Stimulated activated CD4-positive, alpha-beta T cell treated with anti-CD3 and anti-CD28 coated beads, Interleukin-1b, Interleukin-23, amount 100 ng/mL, for 1 hour (primary cell): ENCODE measurements at places on chromosomes 2 and 18.

- no peak for DNase-seq
Measured at GRCh38 chr2:176814740-176815367, 397.7 kb upstream of the HNRNPA3 start.

DNA sequence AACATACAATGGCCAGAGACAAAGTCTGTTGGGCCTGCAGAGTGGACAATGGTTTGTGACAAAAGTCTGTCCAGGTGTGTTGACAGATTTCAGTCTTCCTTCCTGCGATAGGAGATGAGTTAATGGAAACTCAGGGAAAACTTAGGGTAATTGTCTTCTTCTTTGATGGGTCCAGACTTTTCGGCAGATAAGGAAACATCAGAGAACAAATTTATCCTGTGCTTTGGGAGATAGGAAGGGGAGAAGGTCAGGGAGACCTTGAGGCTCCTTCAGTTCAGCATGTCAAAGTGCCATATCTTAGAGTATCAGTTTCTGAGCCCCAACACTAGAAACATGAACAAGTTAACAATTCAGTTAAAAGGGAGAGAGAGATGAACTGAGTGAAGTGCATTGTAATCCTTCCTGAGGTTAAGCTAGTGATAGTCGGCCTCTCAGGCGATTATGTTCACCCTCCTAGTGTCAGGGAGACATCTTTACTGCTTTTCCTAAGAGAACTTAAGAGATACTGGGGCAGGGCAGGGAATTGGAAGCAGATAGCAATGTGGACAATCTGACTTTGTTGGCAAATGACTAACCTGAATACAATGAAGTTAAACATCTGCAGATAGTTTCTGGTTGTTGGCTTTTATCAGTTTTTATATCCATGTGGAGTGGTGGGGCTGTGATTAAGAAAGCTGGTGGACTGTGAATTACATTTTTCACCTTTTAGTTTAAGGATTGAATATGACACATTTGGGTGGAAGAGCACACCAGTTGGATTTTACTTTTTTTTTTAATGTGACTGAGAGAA lies 248.8 kb upstream of the FN1 start:
- no peak for DNase-seq

DNA sequence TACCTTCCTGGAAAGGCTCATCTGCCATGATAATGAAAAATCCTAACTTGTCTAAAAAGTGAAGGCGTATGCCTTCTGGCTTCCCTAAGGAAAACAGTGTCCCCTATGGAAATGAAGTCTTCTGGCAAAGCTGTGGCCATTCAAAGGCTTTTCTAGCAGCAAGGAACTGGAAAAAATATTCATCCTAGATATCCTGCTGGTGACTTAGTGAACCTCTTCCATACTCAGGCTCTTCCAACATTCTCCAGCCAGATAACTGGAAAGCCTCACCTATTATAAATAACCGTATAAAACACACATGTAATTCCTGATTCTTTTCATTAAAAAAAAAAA lies 84.7 kb downstream of the RBMS1 start:
- no peak for DNase-seq

- DNase-seq, result no peak
Measured at GRCh38 chr2:166411473-166412230, 35.9 kb upstream of the SCN9A start.

DNA sequence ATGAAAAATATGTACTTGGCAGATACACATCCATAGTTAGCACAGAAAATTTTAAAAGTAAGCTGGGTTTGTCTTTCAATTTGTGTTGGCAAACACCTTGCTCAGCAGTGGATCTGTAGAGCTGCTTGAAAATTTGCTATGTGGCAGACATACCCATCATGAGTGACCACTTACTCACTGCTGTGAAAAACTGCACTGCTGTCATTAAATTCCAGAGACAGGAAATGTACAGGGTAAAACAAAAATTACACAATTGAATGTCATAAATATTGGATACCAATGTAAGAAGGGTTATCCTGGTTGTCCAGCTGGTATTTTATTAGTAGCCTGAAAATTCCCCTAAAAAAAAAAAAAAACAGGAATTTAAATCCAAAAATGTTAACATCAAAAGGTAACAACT lies 24.5 kb downstream of the NIF3L1 start:
- no peak for DNase-seq

DNA sequence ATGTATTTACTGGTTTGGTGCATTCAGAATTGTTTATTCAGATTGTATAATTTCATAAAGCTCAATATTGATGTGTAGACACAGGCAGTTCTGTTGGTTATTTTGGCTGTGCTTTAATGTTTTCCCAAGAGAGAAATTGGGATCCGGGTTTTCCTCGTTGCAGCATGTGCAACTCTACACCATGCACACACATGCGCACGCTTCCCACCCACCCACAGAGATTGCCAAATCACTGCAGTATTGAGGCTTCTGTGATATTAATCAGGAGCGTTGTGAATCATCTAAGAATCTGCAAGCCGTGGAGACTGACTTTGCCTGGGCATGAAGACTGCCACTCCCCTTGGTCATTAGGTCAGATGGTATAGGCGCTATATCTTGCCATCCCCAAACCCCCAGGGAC lies 571.5 kb downstream of the SLC4A3 start:
- no peak for DNase-seq

- DNase-seq, result no peak
Measured at GRCh38 chr18:41734917-41735316, 220.1 kb upstream of the PIK3C3 start.

DNA sequence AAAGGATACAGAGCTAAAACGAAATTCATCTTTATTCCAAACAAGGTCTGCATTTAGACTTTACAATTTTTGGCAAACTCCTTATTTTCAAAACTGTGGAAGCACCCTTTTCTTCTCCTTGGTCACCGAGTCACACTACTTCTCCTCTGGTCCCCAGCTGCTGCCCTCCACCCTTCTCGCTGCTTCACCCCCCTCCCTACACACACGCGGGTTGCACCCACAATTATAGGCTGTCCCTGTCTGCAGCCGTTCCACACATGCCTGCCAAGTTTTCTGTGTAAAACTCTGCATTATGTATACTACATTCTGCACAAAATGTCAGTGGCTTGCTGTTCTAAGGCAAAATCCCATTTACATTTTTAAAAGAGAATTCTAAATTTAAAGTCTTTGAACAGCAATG lies 63.5 kb downstream of the PTPN2 start:
- no peak for DNase-seq

DNA sequence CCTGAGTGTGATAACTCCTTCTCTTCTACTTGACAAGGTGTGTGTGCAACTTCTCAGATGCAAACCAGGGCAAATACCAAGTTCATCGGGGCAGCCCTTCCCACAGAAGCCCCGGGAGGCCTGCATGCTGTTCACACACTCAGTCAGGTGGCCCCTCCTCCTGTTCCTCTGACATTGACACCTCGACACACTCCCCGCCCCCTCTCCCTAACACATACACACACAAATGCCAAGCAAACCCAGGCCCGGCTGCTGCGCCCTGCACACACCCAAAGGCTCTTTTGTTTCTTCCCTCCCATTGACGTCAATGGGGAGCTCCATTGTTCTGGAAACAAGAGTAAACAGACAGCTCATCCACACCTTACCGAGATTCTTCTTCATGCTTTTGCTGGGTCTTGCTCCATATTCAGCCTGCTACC lies 1.7 kb upstream of the PER2 start:
- DNase-seq, result no peak

GRCh38 chr2:71751590-71751989 lies 298.2 kb downstream of the DYSF start:
- no peak for DNase-seq

DNA sequence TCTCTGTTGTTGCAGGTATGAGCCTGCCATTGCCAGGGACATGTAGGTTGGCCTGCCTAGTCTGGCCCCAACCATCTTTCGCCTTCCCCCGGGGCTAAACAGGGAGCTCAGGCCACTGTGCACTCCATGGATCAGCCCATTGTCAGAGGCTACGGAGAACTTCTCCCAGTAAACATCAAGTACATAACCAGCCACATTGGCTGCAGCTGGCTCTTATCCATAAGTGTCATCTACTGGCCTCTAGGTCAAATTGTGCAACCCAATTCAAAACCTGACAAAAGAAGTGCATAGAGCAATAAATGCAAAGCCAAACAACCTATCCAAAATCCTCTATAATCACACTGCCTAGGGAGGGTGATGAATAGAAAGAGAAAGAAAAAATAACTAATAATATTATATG lies 418.1 kb upstream of the DCC start:
- no peak for DNase-seq

GRCh38 chr2:65914244-65914786 lies 481.9 kb upstream of the SPRED2 start:
- no peak for DNase-seq

GRCh38 chr2:159807183-159808031 lies 9.4 kb upstream of the CD302 start:
- DNase-seq, result no peak

- no peak for DNase-seq
Measured at GRCh38 chr2:136054856-136055255, 63.1 kb downstream of the CXCR4 start.

- no peak for DNase-seq
Measured at GRCh38 chr18:23712445-23712844, 23.2 kb downstream of the LAMA3 start.

DNA sequence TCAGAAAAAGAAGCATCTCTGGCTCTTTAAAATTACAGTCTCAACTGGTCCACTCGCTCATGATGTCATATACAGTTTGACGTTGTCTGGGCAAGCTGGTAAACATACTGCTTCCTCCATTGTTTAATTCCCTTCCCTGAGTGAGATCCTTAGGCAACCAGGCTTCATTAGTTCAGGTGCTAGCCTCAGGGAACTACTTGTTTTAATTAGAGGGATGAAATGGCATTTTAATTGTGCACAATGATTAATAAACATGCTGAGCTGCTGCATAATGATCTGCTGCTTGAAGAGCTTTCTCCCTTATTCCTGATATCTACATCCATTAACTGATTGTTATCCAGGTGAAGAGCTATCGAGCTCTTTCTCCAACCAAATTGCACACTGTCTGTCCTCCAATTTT lies 195.6 kb upstream of the ETAA1 start:
- no peak for DNase-seq

GRCh38 chr18:39460136-39460535 lies 1894.5 kb upstream of the CELF4 start:
- DNase-seq, result no peak

- no peak for DNase-seq
Measured at GRCh38 chr2:147094077-147094476, 750.8 kb upstream of the ACVR2A start.

DNA sequence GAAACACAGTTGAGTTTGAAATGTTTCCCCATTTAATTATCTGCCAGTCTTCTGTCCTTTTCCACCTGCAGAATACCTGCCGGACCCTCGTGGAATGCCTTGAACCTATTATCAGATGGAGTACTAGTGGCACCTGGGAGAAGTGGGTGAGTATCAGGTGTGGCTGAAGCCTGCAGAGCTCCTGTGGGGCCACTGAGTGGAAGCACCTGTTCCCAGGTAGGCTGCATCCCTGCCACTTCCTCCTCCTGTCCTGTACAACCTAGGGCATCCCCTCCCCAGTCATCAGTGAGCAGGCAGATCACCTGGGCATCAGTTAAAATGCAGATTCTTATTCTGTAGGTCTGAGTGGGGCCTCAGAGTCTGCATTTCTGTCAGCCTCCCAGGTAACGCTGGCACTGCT lies 80.8 kb upstream of the BZW1 start:
- no peak for DNase-seq

GRCh38 chr2:122206101-122206500 lies 450.6 kb downstream of the TSN start:
- DNase-seq, result no peak

DNA sequence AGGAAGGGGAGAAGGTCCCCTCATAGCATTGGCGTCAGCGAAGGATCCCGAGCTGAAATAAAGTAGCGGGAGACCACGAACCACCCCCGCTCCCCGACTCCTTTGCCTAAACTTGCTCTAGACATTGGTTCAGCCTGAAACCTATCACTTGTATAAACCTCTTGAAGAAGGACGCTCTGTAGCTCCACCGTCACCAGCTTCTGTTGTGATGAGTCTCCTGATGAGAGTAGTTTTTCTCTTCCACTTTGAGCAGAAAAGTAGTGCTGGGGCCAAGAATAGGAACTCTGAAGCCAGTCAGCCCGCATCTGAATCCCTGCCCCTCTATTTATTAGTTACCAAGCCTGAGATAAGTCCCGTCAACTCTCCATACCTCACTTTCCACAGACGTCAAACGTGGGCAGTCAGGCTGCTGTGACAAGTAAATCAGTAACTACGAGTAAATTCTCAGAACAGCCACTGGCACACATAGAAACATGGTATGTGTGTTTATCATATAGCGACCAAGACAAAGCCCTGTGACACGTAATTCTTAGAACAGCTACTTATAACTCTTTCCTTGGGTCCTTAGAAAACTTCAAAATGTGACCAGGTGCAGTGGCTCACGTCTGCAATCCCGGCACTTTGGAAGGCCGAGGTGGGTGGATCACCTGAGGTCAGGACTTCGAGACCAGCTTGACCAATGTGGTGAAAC lies 61.7 kb downstream of the CD226 start:
- DNase-seq, result no peak

GRCh38 chr2:11169333-11169732 lies 14.1 kb downstream of the SLC66A3 start:
- no peak for DNase-seq

DNA sequence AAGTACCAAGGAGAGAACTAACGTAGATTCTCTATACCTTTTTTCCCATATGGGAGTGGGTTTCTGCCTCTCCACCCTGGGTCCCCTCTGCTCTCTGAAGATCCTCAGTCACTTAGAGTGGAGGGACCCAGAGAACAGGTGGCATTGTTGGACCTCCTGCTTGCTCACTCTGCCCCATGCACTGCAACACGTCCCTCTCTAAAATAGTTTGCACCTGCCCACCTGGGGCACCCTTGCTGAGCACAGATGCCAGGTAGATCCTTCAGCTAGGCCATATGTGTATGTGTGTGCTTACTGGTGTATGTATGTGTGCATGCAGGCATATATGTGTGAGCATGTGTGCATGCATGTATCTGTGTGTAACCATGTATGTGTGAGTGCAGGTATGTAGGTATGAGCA lies 2.2 kb downstream of the IL36RN start:
- DNase-seq, result no peak

GRCh38 chr2:196136151-196136550 lies 35.2 kb downstream of the STK17B start:
- no peak for DNase-seq

- no peak for DNase-seq
Measured at GRCh38 chr2:15385184-15385583, 175.9 kb downstream of the NBAS start.

GRCh38 chr18:12849548-12849947 lies 34.5 kb downstream of the PTPN2 start:
- no peak for DNase-seq

- DNase-seq, result no peak
Measured at GRCh38 chr18:79574938-79575525, 104.6 kb upstream of the CTDP1 start.

GRCh38 chr2:10490806-10491291 lies 42.7 kb upstream of the ODC1 start:
- DNase-seq, result no peak

GRCh38 chr2:38945911-38946310 lies 56.2 kb downstream of the ARHGEF33 start:
- no peak for DNase-seq

DNA sequence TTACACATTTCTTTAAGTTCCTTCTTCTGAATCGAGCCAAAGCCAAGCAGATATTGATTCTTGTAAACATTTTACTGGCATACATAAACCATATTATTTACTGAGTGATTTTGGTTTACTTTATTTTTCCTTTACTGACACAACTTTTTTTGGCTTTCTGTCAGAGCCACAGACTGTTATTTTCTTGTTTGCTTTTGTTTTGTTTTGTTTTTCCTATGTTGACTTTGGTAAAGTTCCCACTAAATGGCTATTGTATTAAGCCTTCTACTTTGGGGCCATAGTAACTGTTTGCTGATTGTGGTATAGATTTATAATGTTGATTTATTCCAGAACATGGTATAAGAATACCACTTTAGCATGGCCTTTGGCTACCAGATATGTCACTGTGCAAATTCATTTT lies 419.4 kb downstream of the DCDC2C start:
- no peak for DNase-seq
